ENCODE measurements at places on chromosomes 12 and 14.

GRCh38 chr14:76346391-76347160, 29.4 kb upstream of the ESRRB start:
- DNase-seq = no peak

DNA sequence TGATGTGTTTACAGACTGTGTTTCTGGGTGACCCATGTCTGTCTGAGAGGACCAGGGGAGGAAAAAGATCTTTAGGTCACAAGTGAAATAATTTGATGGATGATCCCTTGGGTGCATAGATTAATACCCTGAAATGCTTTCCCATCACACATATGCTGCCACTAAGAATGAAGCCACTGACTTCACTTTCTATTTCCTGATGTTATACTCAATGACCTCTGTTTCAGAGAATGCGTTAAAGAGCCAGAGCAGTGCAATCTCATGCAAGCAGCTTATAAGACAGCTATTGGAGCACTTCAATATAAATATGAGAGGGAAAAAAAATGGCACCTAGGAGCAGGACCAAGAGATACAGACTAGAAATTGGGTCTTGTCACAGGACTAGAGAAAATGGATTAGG, 133.7 kb downstream of the KLHL28 start:
- DNase-seq = no peak

GRCh38 chr14:95058491-95058890, 98.8 kb downstream of the DICER1 start:
- DNase-seq = no peak

DNA sequence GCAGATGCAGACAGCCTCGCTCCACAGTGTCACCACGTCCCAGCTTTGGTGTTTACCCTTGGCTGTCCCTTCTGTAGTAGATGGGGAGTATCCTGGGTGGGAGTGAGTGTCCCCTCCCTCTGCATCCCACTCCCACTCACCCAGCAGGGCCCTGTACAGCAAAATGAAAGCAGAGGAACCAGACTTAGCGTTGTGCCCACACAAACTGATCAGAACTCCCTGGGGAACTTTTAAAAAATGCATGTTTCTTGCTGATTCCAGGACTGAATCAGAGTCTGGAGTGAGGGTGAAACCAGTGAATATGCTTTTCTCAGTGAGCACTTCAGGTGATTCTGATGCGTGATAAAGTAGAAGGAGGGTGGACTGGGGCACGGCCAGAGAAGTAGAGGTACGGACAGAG, 2.9 kb downstream of the ACVRL1 start:
- no peak for DNase-seq

GRCh38 chr12:44846826-44847225, 29.3 kb downstream of the NELL2 start:
- no peak for DNase-seq

DNA sequence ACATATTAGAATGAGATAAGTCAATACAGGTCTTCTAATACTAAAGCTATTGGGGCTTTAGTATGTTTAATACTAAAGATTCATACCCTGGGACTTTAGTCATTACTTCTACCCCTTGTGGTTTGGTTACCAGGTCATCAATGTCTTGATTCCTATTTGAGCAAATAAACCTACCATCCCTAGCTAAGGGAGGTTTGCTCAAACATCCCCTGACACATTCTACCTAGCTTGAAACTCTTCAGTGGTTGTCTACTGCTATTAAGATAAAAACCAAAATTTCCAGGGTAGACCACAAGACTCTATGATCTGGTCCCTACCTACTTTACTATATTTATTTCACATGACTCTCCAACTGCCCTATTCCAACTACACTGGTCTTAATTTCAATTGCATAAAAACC, 7.3 kb upstream of the C2CD5 start:
- DNase-seq = no peak

GRCh38 chr14:74595006-74595735, 16.9 kb downstream of the LTBP2 start:
- no peak for DNase-seq

GRCh38 chr12:71627438-71628002, 36.1 kb downstream of the ZFC3H1 start:
- DNase-seq = no peak

GRCh38 chr12:131882804-131883520, 11.5 kb upstream of the ULK1 start:
- DNase-seq = no peak

GRCh38 chr14:96745500-96746051, 51.6 kb upstream of the VRK1 start:
- DNase-seq = no peak

DNA sequence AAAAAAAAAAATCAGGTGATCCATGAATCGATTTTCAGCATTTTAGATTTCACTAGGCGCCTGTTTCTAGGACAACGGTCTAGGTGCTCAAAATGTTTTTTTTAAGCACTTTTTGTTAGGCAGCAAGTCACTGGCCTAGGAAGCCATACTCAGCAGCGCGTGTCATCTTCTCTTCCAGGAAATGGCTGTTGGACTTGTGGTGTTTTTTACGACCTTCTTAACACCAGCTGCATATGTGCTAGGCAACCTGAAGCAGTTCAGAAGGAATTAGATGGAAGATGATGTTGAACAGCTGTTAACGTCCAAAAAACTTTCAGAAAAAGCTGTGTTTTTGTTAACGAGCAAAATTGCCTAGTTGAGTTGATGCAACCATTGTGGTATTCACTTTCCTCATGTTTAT, 868 bp downstream of the COX8C start:
- DNase-seq = no peak

DNA sequence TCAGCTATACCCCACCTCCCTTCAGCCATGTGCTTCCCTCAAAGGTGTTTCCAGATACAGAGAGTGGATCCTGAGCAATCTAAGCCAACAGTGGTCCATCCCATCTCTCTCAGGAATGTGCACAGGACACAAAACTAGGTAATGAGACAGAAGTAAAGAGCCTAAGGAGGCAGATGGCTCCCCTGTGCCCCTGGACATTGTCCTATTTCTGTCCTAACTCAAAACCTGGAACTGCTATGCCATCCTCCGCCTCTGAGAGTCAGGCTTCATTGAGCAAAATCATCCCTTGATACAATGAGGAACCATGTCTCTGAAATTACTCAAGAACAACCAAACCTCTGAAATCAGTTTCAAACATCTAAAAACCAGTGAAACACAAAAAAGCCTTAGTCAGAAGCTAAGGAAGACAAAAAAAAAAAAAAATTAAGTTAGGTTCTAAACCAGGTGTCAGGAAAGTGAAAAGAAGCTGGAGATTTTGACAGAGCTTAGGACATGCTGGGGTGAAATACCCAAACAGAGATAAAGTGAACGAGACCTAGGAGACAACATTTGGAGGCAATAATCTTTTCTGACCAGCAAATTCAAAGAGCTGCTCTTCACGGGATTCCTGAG, 200.3 kb upstream of the PLEKHG7 start:
- no peak for DNase-seq

GRCh38 chr14:32508281-32508680, 179.2 kb downstream of the AKAP6 start:
- DNase-seq = no peak

- DNase-seq = no peak
These were observed 4.4 kb downstream of the ARHGEF25 start for GRCh38 chr12:57615637-57616036.

DNA sequence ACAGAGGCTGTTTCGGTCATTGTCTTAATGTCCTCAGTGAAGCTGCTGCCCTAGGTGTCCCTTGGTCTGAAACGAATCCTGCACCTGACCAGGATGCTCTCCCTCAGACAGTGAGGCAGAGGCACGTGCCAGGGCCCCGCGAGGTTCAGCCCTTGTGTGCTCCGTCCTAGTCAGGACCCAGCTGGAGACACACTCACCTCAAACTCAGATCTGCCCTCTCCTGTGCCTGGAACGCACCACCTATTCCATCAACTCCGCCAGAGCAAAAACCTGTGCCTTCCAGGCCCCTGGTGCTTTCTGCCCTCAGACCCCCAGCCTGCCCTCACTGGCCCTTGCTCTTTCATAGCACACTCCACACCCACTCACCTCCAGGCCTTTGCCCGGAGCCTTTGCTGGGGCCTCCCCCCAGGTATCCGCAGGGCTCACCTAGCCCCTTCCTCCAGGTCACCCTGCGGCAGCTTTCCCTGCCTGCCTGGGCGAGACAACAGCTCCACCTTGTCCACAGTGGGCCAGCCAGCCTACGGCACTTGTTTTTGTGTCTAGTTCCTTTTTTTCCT, 150.6 kb downstream of the BCL11B start:
- DNase-seq = no peak

GRCh38 chr14:52845081-52845480, 53.7 kb upstream of the GNPNAT1 start:
- no peak for DNase-seq

DNA sequence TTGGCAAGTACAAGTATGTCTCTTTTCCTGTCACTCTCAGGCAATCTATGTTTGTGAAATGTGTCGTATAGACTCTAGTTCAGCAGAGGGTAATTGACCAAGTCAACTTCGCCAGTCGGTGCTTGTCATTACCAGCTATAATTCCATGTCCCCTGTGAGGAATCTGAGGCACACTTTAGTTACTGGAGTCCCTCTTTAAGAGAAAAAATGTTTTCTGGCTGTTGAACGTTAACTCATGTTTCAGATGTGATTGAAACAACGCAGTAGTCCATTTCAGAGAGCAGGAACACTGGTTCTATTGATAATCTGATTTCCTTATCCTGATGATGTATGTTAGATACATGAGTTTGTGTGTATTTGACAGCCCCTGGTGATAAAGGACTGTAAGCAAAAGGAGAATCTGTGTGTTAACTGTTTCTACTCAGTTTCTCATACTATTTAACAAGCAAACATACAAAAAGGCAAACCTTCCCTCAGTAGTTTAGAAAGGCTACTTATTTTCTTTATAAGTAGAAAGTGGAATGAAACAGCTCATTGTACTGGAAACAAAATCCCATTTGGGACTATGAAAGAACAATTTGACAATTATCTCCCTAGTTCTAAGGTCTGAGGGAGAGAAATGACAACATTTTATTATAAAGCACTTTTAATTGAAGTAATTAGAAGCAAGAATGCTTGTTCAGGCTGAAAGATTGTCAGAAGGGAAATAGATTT, 161.1 kb upstream of the TRHDE start:
- no peak for DNase-seq

GRCh38 chr14:104596451-104596918, 8.1 kb downstream of the TMEM179 start:
- DNase-seq = no peak

- no peak for DNase-seq
These were observed 12.5 kb upstream of the MARK3 start for GRCh38 chr14:103372552-103373304.

GRCh38 chr12:83052890-83053541, 366.3 kb downstream of the TMTC2 start:
- no peak for DNase-seq

- DNase-seq = no peak
These were observed 1937.5 kb upstream of the SEL1L start for GRCh38 chr14:83470959-83471695.
